Spleen (tissue), 13 donors: ENCODE measurements at places on chromosomes 3 and 15. TPM values are rescaled to one million over a fixed set of nuclear protein-coding genes. Genes with fewer than 3 reads are reported as not detected.

The ARGFX gene
- not detected for total RNA-seq

The OXSM gene
- 13.2 TPM for total RNA-seq

DNA sequence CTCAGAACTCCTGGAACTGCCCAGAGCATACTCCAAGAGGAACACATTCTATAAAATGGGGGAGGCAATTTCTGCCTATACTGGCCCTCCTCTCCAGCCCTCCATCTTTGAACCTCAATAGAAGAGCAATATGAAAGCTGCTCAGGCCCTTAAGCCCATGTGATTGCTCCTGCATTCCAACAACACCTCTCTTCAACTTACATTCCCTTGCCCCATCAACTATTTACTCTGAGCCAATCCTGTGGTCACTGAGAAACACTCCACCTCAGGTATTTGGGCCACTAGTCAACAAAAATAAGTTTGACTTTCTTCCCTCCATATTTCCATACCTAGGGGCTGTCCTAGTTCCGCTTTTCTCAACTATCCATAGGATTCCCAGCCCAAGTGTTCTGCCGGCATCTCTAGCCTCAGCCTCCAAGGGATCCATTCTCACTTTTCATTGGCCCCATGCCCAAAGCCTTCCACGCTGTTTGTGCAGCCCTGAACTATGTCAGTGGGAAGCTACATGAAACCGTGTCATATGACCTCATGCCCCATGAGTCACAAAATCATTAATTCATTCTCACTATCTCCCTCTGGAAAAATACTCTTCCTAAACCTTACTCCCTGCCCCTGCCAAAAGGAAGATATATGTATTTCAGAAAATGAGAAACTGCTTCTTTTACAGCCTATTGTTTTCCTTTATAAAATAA is 61.6 kb downstream of the GJD2 start:
- DNase-seq, result no peak

- no peak for DNase-seq
These were observed 223.7 kb downstream of the PDZRN3 start for GRCh38 chr3:73401059-73401458.

- no peak for DNase-seq
These were observed 2.4 kb upstream of the FRMD4B start for GRCh38 chr3:69388241-69388640.

GRCh38 chr3:30611613-30612436 is 5.4 kb downstream of the TGFBR2 start:
- no peak for DNase-seq

DNA sequence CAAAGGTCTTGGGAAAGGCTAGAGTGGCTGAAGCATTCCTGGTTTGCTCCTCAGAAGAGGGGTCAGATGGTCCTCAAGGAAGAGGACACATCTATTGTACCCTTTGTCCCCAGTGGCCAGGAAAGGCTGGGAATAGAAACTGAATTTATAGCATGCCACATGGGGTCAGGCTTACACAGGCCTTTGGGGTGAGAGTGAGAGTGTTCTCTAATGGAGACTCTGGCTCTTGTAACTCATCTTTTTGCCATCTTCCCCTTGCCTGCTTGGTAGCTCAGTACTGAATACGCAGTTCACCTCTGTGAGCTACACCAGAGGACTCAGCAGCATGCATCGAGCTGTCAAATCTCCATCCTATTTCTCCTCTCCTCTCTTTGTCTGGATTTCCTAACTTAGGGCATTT is 87.5 kb downstream of the ATP2B2 start:
- DNase-seq, result no peak

- no peak for DNase-seq
These were observed 53.0 kb downstream of the SLC6A1 start for GRCh38 chr3:11045536-11045935.

DNA sequence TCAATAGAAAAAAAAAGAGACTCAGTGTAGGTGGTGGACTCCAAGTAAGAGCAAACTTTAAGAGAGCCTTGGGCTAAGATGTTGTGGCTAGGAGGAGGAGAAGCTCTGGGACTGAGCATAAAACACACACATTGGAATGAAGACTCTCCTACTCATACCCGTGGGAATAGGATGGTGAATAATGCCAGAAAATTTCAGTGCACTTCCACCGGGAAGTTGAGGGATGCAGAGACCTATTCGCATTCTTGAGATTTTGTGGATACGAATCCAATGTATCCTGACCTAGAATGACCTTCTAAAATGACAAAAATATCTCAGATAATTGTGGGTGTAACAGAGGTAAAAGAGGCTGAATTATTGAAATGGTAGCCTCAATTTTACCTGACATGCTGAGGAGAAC is 388.7 kb upstream of the SGO1 start:
- no peak for DNase-seq

DNA sequence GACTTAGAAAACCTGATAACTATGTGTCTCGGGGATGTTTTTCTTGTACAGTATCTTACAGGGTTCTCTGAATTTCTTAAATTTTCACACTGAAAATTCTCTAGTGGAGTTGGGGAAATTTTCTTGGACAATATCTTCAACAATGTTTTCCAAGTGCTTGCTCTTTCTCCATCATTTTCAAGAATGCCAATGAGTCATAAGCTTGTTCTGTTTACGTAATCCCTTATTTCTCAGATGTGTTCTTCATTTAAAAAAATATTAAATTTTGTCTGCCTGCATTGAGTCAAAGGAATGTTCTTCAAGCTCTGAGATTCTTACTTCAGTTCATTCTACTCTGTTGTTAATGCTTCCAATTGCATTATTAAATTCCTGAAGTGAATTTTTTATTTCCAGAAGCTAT is 21.9 kb upstream of the PLSCR2 start:
- DNase-seq, result no peak

DNA sequence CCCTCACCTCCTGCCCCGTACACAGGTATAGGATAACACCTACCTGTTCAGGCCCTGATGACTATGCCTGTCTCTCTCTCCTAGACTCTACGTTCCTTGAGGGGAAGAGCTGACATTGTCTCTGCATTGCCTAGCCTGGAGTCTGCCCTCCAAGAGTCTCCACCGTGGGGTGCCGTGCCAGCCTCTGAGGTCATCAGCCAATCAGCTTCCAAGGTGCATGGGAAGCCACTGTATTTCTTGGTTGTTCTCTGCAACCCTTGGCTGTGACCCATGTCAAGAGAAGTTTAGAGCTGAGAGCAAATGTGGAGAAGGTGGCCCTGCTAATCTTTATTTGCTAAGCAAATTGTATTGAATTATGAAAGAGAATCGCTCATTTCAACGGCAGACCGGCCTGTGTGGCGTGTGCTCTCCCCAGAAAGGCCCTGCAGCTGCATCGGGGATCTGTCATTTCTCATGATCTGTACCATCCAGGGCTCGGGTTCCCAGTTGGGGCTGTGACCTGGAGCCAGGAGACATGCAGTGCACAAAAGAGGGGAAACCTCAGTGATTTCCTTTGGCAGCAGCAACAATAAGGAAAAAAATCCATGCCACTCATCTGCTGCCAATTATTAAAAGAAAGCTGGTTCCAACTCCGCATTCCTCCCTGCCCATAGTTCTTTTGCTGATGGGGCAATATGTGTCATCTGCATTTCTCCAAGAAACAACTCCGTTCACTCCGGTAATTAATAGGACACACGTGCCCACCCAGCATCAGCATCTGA is 182.2 kb downstream of the MEGF11 start:
- no peak for DNase-seq

DNA sequence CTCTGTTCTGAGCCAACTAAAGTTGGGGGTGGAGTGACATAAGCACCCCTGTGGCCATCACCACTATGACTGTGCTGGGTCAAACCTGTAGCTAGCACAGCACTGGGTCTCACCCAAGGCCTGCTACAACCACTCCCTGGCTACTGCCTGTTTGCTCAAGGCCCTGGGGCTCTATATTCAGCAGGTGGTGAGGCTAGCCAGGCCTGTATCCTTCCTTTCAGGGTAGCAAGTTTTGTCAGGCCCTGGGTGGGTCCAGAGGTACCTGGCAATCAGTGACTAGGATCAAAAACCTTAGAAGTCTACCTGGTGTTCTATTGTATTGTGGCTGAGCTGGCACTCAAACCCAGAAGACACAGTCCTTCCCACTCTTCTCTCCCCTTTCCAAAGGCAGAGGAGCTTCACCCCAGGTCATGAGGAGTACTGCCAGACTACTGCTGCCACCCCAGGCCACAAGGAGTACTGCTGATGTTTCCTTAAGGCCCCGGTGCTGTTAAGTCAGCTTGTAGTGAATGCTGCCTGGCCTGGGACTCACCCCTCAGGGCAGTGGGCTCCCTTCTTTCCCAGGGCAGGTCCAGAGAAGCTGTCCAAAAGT is 170.8 kb downstream of the IGSF11 start:
- DNase-seq, result no peak
